Activated T-helper 9 cell treated with anti-CD3 and anti-CD28 coated beads, Interleukin-2, amount 50 U/mL, for 16 hours (primary cell): ENCODE measurements at places on chromosomes 16 and 17.

DNA sequence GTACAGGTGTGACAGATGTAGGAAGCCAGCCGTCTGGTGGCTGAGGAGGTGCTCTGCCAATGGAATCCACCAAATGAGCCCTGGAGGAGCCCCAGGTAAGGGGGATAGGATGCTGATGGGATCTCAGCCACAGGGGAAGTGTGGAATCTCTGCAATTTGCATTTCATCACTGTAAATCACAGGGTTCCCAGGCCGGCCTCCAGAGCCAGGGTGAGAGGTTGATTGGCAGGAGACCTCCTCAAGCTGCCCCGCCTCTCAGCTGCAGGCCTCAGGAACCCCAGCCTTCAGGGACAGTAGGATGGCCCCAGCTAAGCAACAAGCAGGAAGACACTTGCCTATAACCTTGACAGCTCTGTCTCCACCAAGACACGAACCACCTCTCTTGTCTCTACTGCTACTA, 39.4 kb downstream of the RTN4RL1 start:
- no peak for DNase-seq

DNA sequence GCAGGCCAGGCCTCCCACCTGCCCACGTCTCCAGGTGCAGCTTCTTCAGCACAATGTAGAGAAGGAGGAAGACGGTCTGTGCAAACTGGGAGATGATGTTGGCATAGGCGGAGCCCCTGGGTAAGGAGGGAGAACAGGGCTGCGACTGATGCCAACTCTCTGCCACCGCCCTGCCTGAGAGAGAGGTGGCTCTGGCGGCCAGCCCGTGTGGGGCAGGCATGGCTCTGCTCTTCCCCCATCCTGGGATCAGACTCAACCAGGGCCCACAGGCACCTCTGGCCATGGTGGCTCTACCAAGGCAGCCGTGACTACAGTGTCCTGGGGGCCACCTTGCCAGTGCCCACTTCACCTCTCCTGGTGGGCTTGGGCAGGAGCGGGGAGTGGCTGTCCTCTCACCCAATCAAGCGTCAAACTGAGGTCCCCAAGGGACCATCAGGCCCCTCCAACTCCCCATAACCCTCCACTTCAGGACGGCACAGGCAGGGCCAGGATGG, 8.6 kb downstream of the SLC47A2 start:
- no peak for DNase-seq

GRCh38 chr17:76884995-76885893, 17.0 kb downstream of the MGAT5B start:
- no peak for DNase-seq

GRCh38 chr16:50902457-50902856, 160.6 kb downstream of the CYLD start:
- DNase-seq = no peak

GRCh38 chr16:23506606-23506994, 3.7 kb downstream of the GGA2 start:
- DNase-seq = no peak

- no peak for DNase-seq
These were observed 103.1 kb downstream of the AATF start for GRCh38 chr17:37051833-37052232.

DNA sequence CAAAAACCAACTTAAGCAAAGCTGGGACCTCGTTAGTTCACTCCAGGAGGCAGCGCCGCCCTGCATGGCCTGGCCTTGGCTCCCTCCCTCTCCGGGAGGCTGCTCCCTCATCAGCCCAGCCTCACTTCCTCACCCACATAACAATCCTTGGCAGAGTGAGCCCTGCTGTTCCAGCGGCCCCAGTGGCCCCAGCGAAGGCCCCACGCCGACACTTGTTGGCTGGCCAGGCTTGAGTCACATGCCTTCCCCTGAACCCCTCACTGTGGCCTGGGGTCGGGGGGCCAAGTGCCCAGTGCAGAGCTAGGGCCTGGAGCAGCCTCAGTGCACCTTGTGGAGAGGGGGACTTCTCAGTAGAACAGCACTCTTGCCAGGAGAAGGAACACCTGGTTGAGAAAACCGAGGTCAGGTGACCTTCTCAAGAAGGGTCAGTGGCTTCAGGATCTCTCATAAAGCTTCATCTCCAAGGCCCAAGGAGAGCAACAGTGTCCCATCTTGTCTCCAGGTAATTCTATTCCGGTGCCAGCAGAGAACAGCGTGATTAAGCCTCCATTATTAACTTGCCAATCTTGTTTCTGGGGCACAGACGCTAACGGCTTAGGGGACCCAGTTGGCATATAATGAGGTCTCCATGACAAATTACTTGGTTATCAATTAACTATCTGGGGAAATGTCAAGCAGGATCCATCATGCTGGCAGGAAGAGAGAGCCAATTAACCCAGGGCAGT, 26.8 kb downstream of the ENDOV start:
- DNase-seq = no peak

DNA sequence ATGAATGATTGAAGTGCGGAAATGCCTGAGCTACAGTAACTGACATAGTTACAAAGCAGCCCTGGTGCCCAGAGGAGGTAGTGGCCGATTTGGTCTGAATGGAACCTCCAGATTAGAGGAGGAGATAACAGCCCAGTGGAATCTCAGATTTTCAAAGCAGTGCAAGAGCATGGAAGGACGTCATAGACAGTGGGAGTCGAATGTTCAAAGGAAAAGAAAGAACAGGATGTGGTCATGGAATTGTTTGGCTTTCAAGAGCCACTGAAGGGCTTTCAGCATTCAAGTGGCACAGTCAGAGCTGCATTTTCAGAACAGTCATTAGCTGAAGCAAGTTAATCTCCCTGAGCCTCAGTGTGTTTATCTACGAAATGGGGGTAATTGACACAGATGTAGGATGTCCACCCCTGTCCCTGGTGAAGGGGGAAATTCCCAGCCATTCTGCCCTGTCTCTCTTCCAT, 104.6 kb upstream of the CACNG3 start:
- DNase-seq = no peak

DNA sequence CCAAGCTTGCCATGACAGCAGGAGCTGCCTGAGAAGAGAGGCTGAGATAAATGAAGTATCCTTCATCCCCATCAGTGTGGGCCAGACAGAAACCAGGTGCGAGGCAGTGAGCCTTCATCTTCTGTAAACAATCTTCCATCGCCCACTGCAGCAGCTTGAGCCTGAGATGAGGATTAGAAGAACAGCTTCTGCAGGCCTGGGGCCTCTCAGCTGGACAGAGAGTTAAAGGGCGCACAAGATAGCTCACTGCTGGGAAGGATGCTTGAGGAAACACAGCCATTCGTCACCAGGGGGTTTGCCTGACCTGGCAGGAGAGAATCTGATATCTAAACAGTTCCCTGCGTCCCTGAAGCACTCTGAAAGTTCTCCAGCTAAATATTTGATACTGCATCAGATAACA, 27.1 kb downstream of the HOXB1 start:
- no peak for DNase-seq

DNA sequence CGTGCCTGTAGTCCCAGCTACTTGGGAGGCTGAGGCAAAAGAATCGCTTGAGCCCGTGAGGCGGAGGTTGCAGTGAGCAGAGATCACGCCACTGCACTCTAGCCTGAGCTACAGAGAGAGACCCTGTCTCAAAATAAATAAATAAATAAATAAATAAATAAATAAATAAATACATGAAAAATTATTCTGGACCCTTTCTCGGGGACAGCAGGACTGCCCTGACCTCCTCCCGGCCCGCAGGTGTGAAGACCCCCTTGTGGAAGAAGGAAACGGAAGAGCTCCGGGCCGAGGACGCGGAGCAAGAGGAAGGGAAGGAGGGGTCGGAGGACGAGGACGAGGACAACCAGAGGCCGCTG, 3.1 kb downstream of the C17orf50 start:
- DNase-seq = no peak

DNA sequence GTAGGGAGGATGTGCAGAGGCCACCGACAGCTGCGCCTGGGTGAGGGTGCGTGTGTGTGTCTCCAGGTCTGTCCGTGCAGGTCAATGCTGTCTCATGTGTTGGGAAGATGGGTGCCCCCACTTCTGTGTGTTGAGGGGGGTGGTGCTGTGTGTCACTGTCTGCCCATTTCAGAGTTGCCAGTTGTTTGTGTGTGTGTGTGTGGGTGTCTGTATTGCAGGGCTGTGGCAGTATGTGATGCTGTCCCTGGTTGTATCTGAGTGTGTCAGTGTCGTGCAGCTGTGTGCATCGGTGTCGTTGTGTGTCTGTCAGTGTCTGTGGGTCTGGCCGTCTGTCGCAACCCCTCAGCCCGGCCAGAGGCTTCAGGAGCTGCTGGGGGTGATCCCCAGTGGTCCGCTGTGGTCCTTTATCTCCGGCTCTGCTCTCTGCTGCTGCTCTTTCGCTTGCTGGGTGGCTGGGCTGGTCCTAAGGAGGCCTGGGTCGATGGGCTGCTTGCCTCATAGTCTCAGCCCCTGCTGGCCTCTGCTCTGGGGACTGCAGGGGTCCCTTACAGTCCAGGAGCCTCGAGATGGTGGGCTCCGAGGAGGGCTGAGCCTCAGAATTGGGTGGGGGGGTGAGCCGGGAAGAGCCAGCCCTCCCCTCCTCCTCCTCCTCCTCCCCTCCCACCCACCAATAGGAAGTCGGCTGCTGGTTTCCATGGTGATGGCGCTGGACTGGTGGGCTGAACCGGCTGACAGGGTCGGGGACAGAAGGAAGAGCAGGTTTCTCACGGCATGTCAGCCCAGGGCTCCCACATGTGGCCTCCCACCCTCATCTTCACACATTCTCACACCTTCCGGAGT, at the start of gene TSPOAP1:
TSPOAP1 (minus strand) TSS at position 601 of the 840 bp plus-strand sequence. CDS start 875 bp downstream, outside the sequence.
- peak; percentile 60 for DNase-seq
